ENCODE measurements at places on chromosomes 12 and 14. TPM values are rescaled to one million over a fixed set of nuclear protein-coding genes. Genes with fewer than 3 reads are reported as not detected.

GRCh38 chr12:94649349-94650142 is 811 bp downstream of the TMCC3 start:
- H3K27ac ChIP-seq, result peak overlapping the region; percentile 86
- H3K4me1 ChIP-seq, result peaks cover 6% of the 10 kb centered on the region
- no peak for DNase-seq
- H3K36me3 ChIP-seq, result no peaks in the 10 kb centered on the region

- H3K27ac ChIP-seq, result no peak overlapping the region
- DNase-seq, result no peak
- peaks cover 9% of the 10 kb centered on the region for H3K4me1 ChIP-seq
Observed at GRCh38 chr14:93832081-93832480, 43.8 kb upstream of the PRIMA1 start.

GRCh38 chr12:111203446-111203845 is 165.4 kb downstream of the PHETA1 start:
- no peak overlapping the region for H3K4me3 ChIP-seq
- H3K27ac ChIP-seq, result no peak overlapping the region
- H3K4me1 ChIP-seq, result no peaks in the 10 kb centered on the region
- no peaks in the 10 kb centered on the region for H3K27me3 ChIP-seq
- no peaks in the 10 kb centered on the region for H3K36me3 ChIP-seq

- no peak overlapping the region for H3K27ac ChIP-seq
- no peaks in the 10 kb centered on the region for H3K36me3 ChIP-seq
- peaks cover 12% of the 10 kb centered on the region for H3K4me1 ChIP-seq
- no peaks in the 10 kb centered on the region for H3K27me3 ChIP-seq
Observed at GRCh38 chr12:102539651-102540553, 59.5 kb upstream of the IGF1 start.

GRCh38 chr14:27050208-27050607 is 452.4 kb upstream of the NOVA1 start:
- H3K36me3 ChIP-seq, result no peaks in the 10 kb centered on the region
- H3K27me3 ChIP-seq, result no peaks in the 10 kb centered on the region
- DNase-seq, result no peak
- H3K4me1 ChIP-seq, result no peaks in the 10 kb centered on the region

GRCh38 chr12:58296863-58297262 is 355.5 kb downstream of the ATP23 start:
- no peak overlapping the region for H3K4me3 ChIP-seq
- no peak overlapping the region for H3K27ac ChIP-seq
- no peaks in the 10 kb centered on the region for H3K36me3 ChIP-seq
- H3K27me3 ChIP-seq, result no peaks in the 10 kb centered on the region

- H3K27ac ChIP-seq, result no peak overlapping the region
- no peaks in the 10 kb centered on the region for H3K27me3 ChIP-seq
- no peak overlapping the region for H3K4me3 ChIP-seq
- peaks cover 22% of the 10 kb centered on the region for H3K4me1 ChIP-seq
- H3K36me3 ChIP-seq, result no peaks in the 10 kb centered on the region
- DNase-seq, result peak; percentile 72
Observed at GRCh38 chr12:47721431-47721973, 3.8 kb downstream of the ENDOU start.

Gene CD69
- 28.5 TPM for total RNA-seq

Gene P2RX2
- total RNA-seq, result not detected

Gene GEMIN2
- 25.5 TPM for total RNA-seq

DNA sequence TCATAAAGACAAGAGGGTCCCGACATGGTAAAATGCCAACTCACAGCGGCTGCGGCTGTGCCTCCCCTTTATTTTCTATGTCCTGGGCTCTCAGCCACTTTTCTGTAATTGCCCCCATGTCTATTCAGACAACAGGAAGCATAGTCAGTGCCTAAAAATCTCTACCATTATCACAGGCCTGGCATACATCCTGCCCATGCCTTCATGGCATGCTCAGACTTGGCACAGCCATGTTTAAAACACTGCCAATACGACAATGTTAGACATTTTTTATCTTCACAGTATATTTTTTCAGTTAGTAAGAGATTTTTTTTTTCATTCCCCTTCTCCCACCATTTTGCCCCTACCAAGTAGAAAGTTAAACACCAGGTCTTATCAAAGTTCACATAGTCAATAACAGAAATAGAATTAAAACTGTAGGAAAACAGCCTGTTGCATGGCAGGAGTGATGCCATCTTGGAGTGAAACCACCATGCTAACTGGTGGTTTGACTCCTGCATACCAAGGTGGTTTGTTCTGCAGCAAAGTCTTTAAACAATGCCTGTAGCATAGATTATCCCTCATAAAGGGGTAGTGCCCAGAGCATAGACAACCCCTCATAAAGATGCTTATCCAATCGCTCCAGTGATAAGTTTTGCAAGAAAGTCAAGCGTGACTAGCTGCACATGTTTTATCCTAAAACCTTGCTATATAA is 18.9 kb upstream of the CERS5 start:
- peak overlapping the region; percentile 66 for H3K27ac ChIP-seq
- no peak for DNase-seq
- no peak overlapping the region for H3K4me3 ChIP-seq
- no peaks in the 10 kb centered on the region for H3K27me3 ChIP-seq

Gene TSHR
- total RNA-seq, result not detected

- H3K4me3 ChIP-seq, result no peak overlapping the region
- no peaks in the 10 kb centered on the region for H3K36me3 ChIP-seq
- H3K27ac ChIP-seq, result no peak overlapping the region
Observed at GRCh38 chr14:33232031-33232430, 293.4 kb downstream of the NPAS3 start.

DNA sequence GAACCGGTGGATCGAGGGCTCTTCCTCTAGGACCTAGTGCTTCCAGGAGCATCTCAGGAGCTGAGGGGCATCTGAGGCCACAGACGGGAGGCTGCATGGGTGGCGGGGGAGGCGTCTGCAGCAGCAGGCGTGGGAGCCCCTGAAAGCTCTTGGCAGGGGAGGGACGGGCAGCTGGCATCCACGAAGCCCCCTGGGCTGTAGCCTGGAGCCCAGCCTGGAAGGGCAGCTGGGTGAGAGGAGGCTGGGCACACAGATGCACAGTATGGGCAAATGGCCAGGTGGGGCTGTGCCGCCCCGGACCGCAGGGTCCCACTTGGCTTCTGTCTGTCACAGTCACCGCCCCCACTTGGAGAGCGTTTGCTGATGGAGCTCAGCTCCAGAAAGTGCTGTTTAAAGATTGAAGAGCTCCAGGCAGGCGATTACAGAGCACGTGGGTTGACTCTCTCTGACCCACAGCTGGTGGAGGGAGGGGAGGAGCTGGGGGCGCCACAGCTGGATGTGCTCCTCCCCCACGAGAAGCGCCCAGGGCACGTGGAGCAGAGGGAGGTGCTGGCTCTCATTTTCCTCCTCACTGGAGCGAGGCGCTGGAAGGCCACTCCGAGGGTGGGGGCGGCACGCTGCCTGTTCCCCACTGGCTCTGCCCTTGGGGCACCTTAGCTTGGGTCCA is 155.0 kb upstream of the C14orf180 start:
- peak; percentile 89 for DNase-seq
- H3K36me3 ChIP-seq, result no peaks in the 10 kb centered on the region
- no peaks in the 10 kb centered on the region for H3K27me3 ChIP-seq

- DNase-seq, result no peak
- no peak overlapping the region for H3K27ac ChIP-seq
- no peaks in the 10 kb centered on the region for H3K36me3 ChIP-seq
- no peaks in the 10 kb centered on the region for H3K4me1 ChIP-seq
- H3K27me3 ChIP-seq, result no peaks in the 10 kb centered on the region
Observed at GRCh38 chr12:102776041-102776440, 141.0 kb downstream of the PAH start.

GRCh38 chr12:108442067-108442466 is 73.0 kb upstream of the FICD start:
- no peaks in the 10 kb centered on the region for H3K36me3 ChIP-seq
- H3K4me1 ChIP-seq, result no peaks in the 10 kb centered on the region
- no peak overlapping the region for H3K27ac ChIP-seq
- DNase-seq, result no peak

Gene AVPR1A
- total RNA-seq, result 9.8 TPM

DNA sequence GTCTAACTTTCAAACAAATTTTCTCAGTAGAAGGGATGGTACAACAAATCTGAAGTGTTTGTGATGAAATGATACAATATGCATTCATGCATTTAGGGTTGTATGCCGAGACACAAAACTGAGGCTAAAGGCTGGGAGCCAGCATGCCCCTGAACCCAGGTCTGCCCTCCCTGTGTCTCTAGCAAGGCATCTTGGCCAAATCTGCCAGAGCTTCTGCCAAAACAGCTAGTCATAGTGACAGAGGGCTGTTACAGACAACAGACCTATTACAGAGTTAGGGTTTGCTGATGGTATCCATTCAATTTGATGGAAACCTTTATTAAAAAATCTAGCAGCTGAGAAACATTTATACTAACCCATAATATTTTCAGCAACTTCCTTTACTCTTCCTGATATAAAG is 11.3 kb upstream of the CHPT1 start:
- H3K27ac ChIP-seq, result no peak overlapping the region
- H3K4me3 ChIP-seq, result no peak overlapping the region
- no peaks in the 10 kb centered on the region for H3K36me3 ChIP-seq

DNA sequence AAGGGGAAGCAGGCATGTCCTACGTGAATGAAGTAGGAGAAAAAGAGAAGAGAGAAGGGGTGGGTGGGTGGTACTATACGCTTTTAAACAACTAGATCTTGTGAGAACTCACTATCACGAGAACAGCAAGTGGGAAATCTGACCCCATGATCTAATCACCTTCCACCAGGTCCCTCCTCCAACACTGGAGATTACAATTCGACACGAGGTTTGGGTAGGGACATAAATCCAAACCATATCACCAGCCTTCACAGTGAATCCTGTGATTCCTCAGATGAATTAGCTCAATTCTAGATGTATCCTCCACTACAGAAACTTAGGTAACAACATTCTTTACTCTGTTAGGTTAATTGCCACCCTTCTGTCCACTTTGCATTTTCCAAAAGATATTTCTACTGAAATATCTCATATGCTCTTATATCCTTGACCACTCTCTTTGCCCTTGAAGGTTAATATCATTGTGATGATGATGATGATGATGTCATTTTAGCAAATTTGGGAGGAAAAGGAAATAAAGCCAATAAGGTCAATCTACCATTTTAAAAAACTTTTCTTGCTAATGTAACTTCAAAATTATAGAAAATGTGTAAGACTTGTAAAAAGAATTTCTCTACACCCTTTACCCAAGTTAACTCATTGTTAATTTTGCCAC is 23.2 kb upstream of the CCNT1 start:
- H3K36me3 ChIP-seq, result no peaks in the 10 kb centered on the region
- no peak overlapping the region for H3K4me3 ChIP-seq
- no peaks in the 10 kb centered on the region for H3K4me1 ChIP-seq
- no peak overlapping the region for H3K27ac ChIP-seq
- H3K27me3 ChIP-seq, result no peaks in the 10 kb centered on the region

DNA sequence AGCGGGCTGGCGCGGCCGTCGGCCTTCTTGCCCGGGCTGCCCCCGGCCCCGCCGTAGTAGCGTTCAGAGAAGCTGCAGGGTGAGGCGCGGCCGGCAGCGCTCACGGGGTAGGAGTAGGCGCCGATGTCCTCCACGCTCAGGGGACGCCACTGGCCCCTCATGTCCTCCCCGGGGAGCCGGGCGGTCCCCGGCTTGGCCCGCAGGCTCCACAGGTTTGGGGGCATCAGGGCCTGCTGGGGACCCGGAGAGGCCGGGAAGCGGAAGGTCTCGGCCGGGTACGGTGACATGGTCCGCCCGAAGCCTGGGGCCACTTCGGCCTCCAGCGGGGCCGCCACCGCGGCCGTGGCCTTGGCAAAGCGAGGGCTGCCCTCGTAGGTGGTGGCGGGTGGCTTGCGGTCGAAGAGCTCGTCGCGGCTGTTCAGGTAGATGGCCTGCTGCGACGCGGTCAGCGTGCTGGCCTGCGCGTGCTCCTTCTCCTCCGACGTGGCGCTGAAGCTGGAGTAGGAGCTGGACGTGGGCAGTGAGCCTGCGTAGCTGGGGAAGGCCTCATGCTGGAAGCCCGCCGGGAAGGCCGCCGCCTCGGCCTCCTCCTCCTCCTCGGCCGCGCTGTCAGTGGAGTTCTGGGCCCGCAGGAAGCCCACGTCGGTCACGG is 48.7 kb downstream of the BEGAIN start:
- no peak overlapping the region for H3K4me3 ChIP-seq
- no peak overlapping the region for H3K27ac ChIP-seq
- DNase-seq, result no peak
- H3K4me1 ChIP-seq, result peaks cover 7% of the 10 kb centered on the region
- no peaks in the 10 kb centered on the region for H3K27me3 ChIP-seq

- H3K27ac ChIP-seq, result no peak overlapping the region
- no peaks in the 10 kb centered on the region for H3K4me1 ChIP-seq
- no peaks in the 10 kb centered on the region for H3K36me3 ChIP-seq
- no peak for DNase-seq
Observed at GRCh38 chr14:71647086-71647784, 285.0 kb upstream of the RGS6 start.

DNA sequence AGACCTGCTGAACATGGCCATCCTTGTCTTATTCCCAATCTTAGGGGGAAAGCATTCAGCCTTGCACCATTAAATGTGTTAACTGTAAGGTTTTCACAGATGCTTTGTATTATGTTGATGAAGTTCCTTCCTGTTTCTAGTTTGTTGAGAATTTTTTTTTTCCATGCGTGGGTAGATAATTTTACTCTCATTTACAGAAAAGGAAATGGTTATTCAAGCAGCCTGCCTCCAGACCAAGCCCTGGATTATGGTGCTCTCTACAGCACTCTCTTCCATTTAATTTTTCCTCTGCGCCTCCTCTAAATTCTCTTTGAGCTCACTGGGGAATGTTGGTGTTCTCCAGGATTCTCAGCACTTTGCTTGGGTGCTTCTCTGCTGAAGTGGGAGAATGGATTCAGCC is 179.3 kb upstream of the PZP start:
- no peaks in the 10 kb centered on the region for H3K27me3 ChIP-seq
- H3K4me3 ChIP-seq, result no peak overlapping the region
- no peak for DNase-seq
- H3K36me3 ChIP-seq, result no peaks in the 10 kb centered on the region

- H3K4me1 ChIP-seq, result peaks cover 57% of the 10 kb centered on the region
- no peaks in the 10 kb centered on the region for H3K27me3 ChIP-seq
- no peak overlapping the region for H3K4me3 ChIP-seq
- peak overlapping the region; percentile 78 for H3K27ac ChIP-seq
- H3K36me3 ChIP-seq, result no peaks in the 10 kb centered on the region
Observed at GRCh38 chr14:95527387-95528002, 7.4 kb upstream of the GLRX5 start.

- DNase-seq, result no peak
- no peaks in the 10 kb centered on the region for H3K36me3 ChIP-seq
- no peaks in the 10 kb centered on the region for H3K4me1 ChIP-seq
- H3K27me3 ChIP-seq, result no peaks in the 10 kb centered on the region
Observed at GRCh38 chr14:48792376-48793024, 793.7 kb downstream of the RPS29 start.

Gene NKX2-8
- not detected for total RNA-seq

Gene DEPDC4
- not detected for total RNA-seq

DNA sequence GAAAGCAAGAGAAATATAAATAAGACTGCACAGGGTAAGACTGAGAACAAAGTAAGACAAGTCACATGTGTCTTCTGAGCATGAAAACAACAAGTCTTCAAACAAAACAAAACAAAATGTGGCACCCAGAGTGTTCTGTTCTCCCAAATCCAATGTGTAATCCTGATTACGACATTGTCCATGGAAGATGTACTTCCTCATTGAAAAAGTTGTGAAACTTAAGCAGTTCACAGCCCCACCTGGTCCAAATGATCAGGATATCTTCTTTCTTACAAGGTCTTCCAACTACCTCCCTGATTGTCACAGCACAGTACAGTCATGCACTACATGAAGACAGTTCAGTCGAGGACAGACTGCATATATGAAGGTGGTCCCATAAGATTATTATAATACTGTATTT is 23.3 kb upstream of the NEK9 start:
- H3K27me3 ChIP-seq, result no peaks in the 10 kb centered on the region
- no peak for DNase-seq
- peak overlapping the region; percentile 84 for H3K27ac ChIP-seq
- H3K36me3 ChIP-seq, result peaks cover 27% of the 10 kb centered on the region
- no peak overlapping the region for H3K4me3 ChIP-seq
